ENCODE measurements at places on chromosomes 6 and 20.

- DNase-seq: no peak
Observed at GRCh38 chr6:112352607-112353006, 5.5 kb downstream of the RFPL4B start.

DNA sequence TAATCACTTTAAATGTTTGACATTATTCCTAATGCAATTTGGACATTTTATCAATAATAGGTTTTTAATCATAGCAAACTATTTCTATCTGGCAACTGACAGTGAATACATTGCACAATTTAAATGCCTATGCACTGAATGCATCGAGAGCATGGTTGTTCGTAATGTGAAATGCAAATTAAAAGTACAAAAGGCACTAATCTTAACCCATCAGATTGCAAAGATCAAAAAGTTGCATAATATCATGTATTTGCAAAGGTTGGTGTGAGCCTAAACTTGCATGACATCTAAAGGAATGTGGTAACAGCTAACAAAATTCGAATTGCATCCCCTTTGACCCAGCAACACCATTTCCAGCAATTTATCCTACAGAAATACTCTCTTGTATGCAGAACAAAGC, 469.9 kb upstream of the IRAK1BP1 start:
- no peak for DNase-seq

GRCh38 chr6:34958734-34959133, 69.7 kb downstream of the ANKS1A start:
- no peak for DNase-seq

GRCh38 chr6:79372757-79373156, 138.3 kb upstream of the HMGN3 start:
- DNase-seq: no peak

DNA sequence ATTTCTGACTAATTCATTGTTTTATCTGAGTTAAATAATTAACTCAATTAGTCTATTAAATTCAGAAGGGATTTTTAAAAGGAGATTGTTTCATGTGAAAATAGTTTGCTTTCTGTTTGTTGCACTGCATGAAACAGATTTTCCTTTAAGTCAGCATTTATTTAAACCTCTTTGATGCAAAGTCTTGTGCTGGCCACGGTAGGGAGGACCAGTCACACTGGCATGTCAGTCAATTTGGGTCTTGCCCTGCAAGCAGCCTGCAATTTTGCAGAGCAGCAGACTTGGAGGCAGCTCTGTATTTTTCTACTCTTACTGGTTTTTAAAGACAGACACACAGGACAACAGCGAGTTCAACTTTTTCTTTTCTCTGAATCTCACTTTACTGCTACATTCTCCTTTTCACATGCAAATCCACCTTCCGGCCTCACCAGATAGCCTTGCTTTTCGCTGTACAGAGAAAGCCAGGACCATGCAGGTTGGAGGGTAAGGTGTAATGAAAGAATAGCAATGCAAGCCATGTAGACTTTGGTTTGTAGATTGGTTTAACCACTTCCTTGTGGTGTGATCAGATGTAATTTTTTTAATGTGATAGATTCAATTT, 689.9 kb upstream of the AGPAT4 start:
- no peak for DNase-seq

- no peak for DNase-seq
Observed at GRCh38 chr6:39080246-39080875, 31.8 kb downstream of the GLP1R start.

All from hematopoietic multipotent progenitor cell treated with erythropoietin and hydrocortisone succinate and interleukin-3 and kit ligand, for 4 days (in vitro differentiated cells).